ENCODE measurements at places on chromosomes 7 and 10.

DNA sequence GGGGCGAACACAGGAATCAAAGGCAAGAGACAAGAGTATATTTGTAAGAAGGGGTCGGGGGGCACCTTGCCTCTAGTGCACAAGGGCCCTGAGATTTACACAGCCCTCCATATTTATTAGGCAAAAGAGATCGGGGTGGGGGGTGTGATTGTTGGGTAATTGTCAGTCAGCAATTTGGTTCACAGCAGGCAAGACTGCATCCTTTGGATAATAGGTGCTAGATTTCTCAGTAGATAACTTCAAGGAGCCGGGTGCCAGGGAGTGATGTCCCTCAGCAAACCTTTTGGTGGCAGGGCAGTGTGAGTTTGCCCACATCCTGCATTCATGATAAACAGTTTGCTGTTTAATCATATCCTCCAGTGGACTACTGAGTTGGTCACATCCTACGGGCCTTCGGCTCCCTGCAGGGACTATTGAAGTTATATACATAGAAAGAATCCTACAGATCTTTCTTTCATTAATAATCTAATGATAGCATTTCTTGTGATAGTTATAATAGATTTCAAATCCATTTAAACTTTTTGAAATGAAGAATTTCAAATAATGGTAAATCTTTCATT lies 178.5 kb downstream of the GNAI1 start:
- no peak for DNase-seq

DNA sequence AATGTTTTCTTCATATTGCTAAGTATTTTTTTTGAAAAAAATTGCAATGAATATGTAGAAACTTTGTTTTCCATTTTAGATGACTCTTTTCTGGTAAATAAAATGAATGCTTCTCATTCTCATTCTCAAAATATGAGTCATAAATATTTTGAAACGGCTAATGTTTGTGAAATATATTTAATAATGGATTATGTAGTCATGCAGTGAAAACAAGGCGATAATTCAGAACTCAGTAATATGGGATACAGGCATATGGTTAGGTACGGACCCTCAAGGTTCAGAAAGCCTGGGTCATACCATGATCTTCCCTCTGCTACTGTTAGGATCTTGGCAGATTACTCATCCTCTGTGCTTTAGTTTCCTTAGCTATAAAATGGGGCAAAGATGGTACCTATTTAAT lies 46.2 kb upstream of the SLC39A12 start:
- DNase-seq: no peak

GRCh38 chr7:90474284-90475210 lies 5.1 kb downstream of the PTTG1IP2 start:
- no peak for DNase-seq

- no peak for DNase-seq
Observed at GRCh38 chr10:76667408-76668370, 969.9 kb downstream of the KCNMA1 start.

GRCh38 chr10:36173364-36173763 lies 531.3 kb upstream of the FZD8 start:
- no peak for DNase-seq

DNA sequence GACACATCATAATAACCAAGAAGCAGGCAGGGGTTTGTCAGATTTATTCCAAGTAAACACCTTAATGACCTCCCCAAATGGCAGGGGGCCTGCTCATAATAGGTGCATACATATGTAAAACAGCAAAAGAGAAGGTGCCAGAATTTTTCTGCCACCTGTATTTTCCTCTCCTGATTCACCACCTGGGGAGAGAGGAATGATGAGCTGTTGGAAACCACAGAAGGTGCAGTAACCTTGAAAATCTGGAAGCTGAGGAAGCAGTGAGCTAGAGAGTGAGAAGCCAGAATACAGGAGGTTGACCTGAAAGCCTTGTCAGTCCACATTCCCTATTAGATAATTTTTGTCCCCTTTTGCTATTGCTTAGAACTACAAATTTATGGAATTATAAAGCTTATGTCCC lies 46.2 kb upstream of the PDE1C start:
- DNase-seq: peak; percentile 37

DNA sequence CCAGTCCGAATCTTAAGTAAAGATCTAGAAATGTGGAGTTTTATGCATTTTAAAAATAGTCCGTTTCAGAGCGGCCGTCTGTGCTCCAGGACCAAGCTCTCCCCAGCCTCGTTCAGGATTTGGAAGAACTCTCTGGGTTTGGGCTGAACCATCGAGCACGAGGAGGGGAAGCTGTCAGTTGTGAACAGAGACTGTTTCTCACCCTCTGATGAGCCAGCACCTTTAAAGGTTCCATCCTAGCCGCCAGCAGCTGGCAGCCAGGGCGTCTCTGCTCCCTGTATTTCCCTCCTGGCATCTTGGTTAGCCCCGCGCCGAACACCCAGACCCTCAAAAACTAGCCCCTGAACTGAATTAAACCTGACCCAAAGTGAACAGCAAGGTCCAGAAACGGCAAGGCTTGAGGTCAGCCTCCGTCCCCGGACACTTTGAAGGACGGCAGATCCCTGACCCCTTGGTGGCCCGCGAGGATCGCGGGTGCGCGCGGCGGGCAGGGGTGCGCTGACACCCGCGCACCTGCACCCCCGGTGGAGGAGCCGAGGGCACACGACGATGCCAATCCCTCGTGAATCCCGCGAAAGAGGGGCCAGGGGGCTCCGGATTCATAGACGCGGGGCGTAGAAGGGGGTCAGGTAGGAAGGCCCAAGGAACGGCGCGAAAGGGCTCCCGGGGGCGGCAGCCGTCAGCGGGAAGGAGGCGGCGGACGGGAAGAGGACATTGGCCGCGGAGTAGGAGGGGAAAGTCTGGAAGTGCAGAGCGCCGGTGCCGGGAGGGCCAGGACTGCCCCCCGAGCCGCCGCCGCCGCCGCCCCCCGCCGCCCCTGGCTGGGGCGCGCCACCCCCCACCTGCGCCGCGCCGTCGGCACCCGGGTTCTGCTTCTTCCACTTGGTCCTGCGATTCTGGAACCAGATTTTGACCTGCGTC lies 2.7 kb downstream of the NKX1-2 start:
- no peak for DNase-seq

DNA sequence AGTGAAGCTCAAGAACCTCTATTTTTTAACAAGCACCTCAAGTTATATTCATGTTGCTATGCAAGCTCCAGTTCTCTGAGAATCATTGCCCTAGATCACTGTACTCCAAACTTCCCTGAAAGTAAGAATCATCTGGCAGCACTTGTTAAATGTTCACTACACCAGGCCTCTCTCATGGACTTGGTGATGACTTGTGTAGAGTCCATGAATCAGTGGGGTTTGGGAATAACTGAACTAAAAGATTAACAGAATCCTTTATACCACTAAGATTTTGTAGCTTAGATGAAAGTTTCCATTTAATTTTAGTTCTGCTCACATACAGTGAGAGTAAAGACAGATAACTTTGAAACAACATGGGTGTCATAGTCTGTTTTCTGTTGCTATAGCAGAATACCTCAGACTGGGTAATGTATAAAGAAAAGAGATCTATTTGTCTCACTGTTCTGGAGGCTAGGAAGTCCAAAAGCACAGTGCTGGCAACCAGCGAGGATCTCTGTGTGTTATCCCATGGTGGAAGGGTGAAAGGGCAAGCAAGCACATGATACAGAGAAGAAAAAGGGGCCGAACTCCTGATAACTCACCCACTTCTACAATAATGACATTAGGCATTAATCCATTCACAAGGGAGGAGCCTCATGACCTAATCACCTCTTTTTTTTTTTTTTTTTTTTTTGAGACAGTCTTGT lies 27.9 kb upstream of the AOAH start:
- no peak for DNase-seq

- no peak for DNase-seq
Observed at GRCh38 chr10:45495438-45496152, 121.6 kb downstream of the ALOX5 start.

- DNase-seq: no peak
Observed at GRCh38 chr10:122655524-122656307, 43.9 kb downstream of the C10orf120 start.

DNA sequence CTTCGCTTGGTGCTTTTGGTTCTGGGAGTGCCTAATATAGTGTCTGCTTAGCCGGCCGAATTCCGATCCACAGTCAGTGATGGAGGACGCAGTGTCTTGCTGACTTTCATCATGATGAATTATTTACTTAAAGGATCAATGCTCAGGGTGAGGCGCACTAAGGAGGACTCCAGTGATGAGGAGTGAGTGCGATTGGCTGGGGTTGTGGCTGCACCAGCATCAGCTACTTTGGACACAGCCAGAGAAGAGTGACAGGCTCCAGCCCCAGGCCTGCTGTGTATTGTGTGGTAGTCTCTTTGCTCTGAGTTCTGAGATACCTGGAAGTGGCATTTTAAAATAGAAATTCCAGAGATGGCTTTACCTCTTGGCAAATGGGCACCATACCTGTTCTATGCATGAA lies 73.3 kb upstream of the ANLN start:
- no peak for DNase-seq

DNA sequence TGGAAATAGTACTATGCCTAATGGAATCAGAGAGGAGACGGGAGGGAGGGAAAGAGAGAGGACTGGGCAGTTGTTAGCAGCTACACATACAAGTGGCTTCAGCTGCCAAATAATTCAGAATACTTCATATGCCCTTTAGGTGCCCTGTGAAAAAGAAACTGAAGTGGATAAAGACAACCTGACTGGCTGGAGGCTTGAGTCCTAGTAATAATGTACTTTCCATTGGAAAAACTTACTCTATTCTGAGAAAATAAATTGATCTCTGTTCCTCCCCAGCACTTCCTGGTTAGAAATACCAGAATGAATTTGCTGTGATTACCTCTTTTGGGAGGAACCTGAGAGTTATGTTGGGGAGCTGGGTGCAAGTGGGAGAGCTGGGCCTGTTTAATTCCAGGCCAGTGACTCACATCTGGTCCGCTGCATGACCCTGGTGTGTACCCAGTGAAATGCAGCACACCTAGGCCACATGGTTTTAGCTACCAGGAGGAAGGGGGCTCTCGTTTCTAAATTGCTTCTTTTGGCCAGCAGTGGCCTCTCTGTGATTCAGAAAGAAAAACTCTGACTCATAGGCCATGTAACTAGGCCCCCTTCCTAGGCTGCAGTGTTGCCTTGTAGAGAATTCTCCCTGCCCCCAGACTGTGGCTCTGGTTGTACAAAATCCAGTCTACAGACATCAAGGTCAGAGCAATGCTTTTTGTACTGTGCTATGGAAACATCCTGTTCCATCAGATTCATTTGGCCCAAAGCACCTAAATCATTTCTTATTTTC lies 6.5 kb downstream of the AGFG2 start:
- peak; percentile 25 for DNase-seq

DNA sequence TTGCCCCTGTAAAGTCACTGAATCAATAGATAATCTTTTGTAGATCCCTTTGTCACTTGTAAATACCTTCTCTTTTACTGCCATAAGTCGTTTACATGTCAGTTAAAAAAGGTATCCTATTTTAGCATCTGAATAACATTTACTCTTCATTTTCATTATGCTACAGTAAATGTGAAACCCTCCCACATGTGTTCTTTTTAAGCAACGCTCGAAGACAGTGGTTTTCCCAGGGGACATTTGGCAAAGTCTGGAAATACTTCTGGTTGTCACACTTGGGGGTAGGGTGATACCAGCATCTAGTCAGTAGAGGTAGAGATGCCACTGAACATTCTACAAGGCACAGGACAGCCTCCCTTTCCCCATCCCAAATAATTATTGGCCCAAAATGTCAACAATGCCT lies 23.7 kb downstream of the ATAD1 start:
- DNase-seq: no peak

DNA sequence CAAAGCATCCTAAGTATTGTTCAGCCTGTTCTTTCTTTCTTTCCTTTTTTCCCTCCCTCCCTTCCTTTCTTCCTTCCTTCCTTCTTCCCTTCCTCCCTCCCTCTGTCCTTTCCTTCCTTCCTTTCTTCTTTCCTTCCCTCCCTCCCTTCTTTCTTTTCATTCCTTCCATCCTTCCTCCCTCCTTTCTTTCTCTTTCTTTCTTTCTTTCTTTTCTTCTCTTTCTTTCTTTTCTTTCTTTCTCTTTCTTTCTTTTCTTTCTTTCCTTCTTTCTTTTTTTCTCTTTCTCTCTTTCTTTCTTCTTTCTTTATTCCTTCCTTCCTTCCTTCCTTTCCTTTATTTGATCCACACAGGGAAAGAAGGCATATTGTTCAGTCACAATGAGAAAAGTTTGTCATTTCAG lies 21.2 kb downstream of the PNLIP start:
- no peak for DNase-seq

GRCh38 chr10:121087129-121087528 lies 236.0 kb downstream of the WDR11 start:
- DNase-seq: no peak

DNA sequence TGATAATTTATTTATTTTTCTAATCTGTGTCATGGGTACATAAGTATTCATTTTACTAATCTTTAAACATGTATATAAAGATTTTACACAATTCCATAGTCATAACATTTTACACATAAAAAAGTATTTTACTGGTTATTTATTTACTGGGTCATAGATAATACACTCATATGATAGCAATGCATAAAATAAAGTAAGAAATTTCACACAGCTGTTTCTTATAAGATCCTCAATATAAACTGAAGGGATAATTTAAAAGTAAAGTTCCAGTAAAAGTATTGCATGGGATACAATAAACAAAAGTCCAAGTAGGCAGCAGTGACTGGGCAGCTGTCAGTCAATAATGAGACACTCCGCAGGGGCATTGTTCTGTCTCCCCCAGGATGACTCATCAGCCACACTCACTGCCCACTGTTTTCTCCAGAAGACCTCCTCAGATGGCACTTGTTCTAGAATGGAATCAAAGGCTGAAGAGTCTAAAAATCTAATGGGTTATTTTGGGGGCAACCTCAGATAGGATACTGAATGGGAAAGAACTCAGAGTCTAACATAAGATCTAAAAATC lies 32.7 kb downstream of the DPY19L1 start:
- DNase-seq: no peak

DNA sequence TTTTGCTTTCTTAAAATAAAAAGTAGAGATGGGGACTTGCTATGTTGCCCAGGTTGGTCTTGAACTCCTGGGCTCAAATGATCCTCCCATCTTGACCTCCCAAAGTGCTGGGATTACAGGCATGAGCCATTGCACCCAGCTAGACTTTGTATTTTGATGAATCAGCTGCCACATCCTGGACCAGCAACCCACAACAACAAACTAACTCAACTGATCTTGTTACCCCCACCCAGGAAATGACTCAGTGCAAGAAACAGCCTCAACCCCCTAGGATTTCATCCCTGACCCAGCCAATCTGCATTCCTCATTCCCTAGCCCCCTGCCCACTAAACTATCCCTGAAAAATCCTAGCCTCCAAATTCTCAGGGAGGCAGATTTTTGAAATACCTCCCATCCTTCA lies 123.8 kb downstream of the IPMK start:
- DNase-seq: no peak

- no peak for DNase-seq
Observed at GRCh38 chr7:148982654-148983199, 45.6 kb downstream of the PDIA4 start.
